Heart right ventricle (tissue), 16 donors: ENCODE measurements at places on chromosomes 4 and X. TPM values are rescaled to one million over a fixed set of nuclear protein-coding genes. Genes with fewer than 3 reads are reported as not detected.
A peak's percentile ranks its signal among the peaks of the same experiment; 100 is the strongest.

DNA sequence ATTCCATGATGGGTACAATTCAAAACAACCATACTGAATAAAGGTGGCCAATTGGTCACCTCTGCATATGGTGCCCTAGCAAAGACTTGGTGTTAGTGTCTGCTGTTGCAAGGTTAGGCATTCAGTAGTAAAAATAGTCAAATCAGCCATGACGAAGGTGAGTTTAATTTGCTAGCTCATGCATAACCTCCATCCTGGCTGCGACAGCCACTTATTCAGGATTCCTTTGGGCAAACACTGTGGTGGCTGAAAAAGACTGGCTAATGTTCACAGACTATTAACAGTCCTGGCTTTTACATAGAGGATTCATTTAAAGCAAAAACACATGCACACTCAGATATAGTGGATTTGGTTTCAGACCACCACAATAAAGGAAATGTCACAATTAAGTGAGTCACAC lies 34.8 kb upstream of the MAP9 start:
- H3K27ac ChIP-seq = no peak overlapping the region
- no peak overlapping the region for H3K4me3 ChIP-seq
- no peaks in the 10 kb centered on the region for H3K36me3 ChIP-seq
- DNase-seq = no peak
- no peaks in the 10 kb centered on the region for H3K27me3 ChIP-seq
- H3K4me1 ChIP-seq = no peaks in the 10 kb centered on the region

DNA sequence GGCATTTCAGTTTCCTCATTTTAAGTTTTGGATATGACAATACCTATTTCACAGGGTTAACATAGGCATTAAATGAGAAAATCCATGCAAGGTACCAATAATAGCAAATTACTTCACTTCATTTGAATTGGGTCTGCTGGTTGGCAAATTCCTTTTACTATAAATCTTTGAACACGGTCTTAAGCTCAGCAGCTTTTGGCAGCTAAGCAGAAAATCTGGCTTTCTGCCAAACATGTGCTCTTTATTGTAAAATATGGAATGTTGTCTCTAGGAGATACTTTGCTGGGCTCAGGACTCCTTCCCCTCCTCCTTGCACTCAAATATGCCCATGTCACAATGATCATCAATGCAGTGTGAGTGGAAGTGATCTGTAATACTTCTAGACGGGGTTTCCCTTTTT lies 16.8 kb upstream of the DMP1 start:
- H3K27me3 ChIP-seq = no peaks in the 10 kb centered on the region
- no peak overlapping the region for H3K4me3 ChIP-seq
- peak; percentile 8 for DNase-seq
- no peaks in the 10 kb centered on the region for H3K4me1 ChIP-seq
- H3K36me3 ChIP-seq = no peaks in the 10 kb centered on the region
- H3K27ac ChIP-seq = no peak overlapping the region

DNA sequence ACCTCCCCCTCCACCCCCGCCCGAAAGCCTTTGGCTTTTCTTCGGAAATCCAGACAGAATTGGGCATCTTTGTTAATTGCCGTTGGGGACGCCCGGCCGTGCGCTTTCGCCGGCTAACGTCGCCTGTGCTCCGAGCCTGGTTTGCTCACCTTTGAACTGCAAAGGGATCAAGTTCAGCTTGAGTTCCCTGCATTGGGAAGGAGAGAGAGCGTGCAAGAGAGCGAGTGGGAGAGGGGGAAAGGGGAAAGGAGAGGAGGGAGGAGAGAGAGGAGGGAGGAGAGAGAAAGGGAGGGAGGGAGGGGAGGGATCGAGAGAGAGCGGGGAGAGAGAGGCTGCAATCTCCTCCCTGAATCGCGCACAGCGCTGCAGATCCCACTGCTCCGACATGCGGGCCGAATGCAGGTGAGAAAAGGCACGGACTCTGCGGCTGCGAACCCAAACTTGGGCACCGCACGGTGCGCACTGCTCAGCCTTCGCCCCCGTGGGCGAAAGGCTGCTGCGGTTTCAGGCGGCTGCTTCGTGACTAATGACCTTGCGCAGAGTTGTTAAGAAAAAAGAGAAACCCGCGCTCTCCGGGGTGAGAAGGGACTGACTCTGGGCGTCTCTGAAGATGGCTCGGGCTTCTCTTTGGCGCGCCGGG lies at the start of gene PCDH7:
Gene PCDH7 (plus strand): TSS at position 349 of the 640 bp plus-strand sequence. CDS start 1,054 bp downstream, outside the sequence.
- H3K27ac ChIP-seq = peak within 1 kb of the TSS; percentile 84
- H3K27me3 ChIP-seq = peaks cover 30% of the 10 kb centered on the region
- H3K4me3 ChIP-seq = peak within 1 kb of the TSS; percentile 65
- no peaks in the 10 kb centered on the region for H3K4me1 ChIP-seq
- no peaks in the 10 kb centered on the region for H3K36me3 ChIP-seq

GRCh38 chr4:37447886-37448285 lies 203.3 kb downstream of the NWD2 start:
- no peak for DNase-seq
- H3K27me3 ChIP-seq = peaks cover 47% of the 10 kb centered on the region
- no peak overlapping the region for H3K27ac ChIP-seq
- no peaks in the 10 kb centered on the region for H3K36me3 ChIP-seq

GRCh38 chr4:109703664-109704361 lies 568 bp upstream of the CASP6 start:
- no peak for DNase-seq
- peak overlapping the region; percentile 95 for H3K4me3 ChIP-seq
- no peaks in the 10 kb centered on the region for H3K27me3 ChIP-seq
- no peaks in the 10 kb centered on the region for H3K36me3 ChIP-seq

DNA sequence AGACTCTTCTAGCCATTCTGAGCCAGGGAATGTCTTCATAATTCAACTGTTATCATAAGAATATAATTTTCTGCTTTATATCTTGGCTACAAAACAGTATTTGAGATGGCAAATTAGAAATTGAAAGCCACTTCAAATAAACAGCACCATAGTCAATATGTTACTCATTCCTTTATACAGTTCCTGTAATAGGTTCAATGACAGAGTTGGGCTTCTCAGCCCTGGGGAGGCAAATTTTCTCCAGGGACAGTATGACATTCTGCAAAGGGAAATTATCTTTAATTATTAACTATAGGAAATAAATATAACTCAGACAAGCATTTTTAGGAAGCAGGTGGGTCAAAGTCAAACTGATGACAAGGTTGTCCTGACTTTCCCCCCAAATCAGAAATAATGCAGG lies 71.9 kb upstream of the RPS6KA6 start:
- DNase-seq = no peak
- H3K27ac ChIP-seq = no peak overlapping the region
- no peaks in the 10 kb centered on the region for H3K4me1 ChIP-seq
- no peak overlapping the region for H3K4me3 ChIP-seq
- H3K36me3 ChIP-seq = no peaks in the 10 kb centered on the region

DNA sequence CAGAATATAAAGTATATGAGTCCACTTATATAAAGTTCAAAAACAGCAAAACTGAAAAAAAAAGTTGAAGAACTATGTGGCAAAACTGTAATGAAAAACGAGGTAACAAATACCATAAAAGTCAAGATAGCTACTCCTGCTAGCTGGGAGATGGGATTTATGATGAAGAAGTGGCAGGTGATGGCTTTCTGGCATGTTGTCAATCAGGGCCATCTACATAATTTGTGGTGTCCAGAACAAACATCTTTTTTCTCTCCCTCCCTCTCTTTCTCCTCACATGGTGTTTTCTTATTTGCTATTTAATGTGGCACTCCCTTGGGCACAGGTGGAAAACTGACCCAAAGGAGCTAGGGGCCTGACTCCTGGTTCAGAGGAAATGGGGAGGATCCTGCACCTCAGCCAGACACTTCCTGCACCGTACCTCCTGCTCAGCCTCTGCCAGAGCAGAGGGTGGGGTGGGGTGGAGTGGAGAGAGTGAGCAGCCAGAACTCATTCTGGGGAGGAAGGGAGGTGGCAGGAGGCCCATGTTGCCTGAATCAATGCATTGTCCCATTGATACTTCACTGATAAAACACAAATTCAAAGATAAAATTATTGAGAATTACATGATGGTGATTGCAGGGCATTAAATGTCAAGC lies 5.3 kb upstream of the SAP30 start:
- H3K27ac ChIP-seq = no peak overlapping the region
- peaks cover 5% of the 10 kb centered on the region for H3K36me3 ChIP-seq
- H3K4me1 ChIP-seq = no peaks in the 10 kb centered on the region
- no peak overlapping the region for H3K4me3 ChIP-seq

- no peak overlapping the region for H3K27ac ChIP-seq
- no peaks in the 10 kb centered on the region for H3K4me1 ChIP-seq
- no peak for DNase-seq
- no peak overlapping the region for H3K4me3 ChIP-seq
These were observed 72.9 kb downstream of the COMMD8 start for GRCh38 chr4:47390428-47391125.

DNA sequence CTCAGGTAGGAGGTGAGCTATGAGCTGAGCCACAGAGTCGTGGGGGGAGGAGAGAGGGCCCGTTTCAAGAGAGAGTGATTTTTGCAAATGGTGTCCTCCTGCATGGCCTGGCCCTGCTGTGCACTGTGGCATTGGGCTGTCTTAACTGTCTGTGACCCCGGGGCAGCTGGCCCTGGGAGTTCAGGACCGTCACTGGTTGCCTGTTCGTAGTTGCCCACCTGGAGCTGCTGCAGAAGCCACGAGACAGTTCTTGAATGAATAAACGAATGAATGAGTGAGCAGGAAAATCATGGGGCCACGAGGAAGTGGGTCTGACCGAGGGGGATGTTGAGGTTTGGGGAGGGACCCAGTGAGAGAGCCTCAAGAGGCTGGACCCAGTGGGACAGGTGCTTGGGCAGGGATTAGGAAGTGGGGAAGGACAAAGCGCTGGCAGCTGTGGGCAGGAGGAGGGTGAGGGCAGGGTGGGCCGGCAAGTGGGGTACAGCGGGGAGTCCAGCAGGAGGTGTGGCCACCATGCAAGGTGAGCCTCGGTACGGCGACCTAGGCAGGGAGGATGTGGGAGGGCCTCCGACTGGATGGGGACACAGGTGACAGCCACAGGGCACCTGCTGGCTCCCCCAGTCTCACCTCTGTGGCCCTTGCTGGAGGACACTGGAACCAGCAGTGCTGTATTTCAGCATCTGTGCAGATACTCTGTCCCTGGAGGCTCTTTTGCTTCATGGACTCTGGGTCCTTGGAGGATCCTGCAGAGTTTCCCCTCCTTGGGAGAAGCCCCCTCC lies 10.2 kb downstream of the RGS12 start:
- no peak overlapping the region for H3K27ac ChIP-seq
- H3K4me1 ChIP-seq = peaks cover 50% of the 10 kb centered on the region
- no peak for DNase-seq
- no peaks in the 10 kb centered on the region for H3K27me3 ChIP-seq
- no peak overlapping the region for H3K4me3 ChIP-seq
- no peaks in the 10 kb centered on the region for H3K36me3 ChIP-seq

DNA sequence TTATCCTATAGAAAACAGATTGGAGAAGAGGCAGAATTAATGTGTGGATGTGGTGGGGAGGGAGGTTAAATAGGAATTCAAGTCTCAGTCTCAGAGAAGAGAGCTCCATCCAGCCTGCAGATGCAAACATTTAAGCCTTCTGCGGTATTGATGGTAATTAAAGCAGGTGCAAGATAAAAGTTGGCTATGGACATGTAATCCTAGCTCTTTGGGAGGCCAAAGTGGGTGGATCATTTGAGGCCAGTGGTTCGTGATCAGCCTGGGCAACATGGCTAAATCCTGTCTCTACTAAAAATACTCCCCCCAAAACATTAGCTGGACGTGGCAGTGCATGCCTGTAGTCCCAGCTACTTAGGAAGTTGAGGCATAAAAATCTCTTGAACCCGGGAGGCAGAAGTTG lies 332.7 kb downstream of the PABPC4L start:
- no peaks in the 10 kb centered on the region for H3K27me3 ChIP-seq
- H3K4me3 ChIP-seq = no peak overlapping the region
- no peaks in the 10 kb centered on the region for H3K4me1 ChIP-seq
- no peak overlapping the region for H3K27ac ChIP-seq
- H3K36me3 ChIP-seq = no peaks in the 10 kb centered on the region

- H3K4me1 ChIP-seq = no peaks in the 10 kb centered on the region
- H3K36me3 ChIP-seq = no peaks in the 10 kb centered on the region
- H3K4me3 ChIP-seq = no peak overlapping the region
- no peaks in the 10 kb centered on the region for H3K27me3 ChIP-seq
- no peak for DNase-seq
- H3K27ac ChIP-seq = no peak overlapping the region
These were observed 31.6 kb upstream of the RPS6KA6 start for GRCh38 chrX:84219551-84219950.

DNA sequence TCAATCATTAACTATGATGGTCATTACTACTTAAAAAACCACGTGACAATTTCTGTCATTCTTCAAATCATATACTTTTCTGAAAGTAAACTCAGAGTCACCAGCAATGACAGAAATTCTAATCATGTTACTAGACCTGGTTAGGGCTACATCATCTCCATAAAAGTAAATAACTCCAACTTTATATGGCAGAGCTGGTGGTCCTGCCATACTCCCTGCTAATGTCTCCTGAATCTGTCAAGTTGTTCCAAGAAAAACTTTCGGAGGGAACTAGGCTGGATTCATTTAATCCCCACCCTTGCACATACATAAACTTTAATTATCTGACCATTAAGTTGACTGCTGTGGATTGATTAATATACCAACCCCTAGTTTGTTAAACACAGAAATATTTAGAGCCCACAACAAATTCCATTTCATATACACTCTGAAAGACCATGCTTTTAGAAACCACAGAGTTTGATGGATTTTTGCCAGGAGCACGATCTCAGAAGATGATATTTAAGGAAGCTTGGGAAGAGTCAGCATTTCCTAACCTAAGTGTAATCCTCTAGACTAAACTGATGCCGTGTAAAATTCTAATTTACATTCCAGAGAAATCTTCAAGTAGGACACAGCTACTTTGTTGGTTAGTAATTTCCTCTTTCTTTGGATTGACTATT lies 577.0 kb downstream of the FAT4 start:
- H3K27me3 ChIP-seq = no peaks in the 10 kb centered on the region
- DNase-seq = no peak
- H3K36me3 ChIP-seq = no peaks in the 10 kb centered on the region
- no peak overlapping the region for H3K27ac ChIP-seq

DNA sequence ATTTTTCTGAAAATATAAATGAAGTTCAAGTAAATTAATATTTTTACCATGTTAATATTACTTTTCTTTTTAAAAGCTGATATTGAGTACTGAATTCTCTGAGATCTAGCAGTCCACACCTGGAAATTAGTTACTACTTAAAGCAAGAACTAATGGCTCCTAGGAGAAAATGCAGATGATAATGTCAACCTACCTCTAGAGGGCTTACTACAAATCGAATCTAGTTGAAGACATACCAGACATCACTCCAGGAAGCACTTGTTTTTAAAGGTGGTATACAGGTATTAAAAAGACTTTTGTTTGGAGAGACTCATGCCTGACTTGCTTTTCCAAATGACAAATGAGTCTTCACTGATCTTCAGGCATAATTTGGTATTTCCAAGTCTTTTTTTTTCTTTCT lies 516.4 kb upstream of the BOD1L1 start:
- H3K27me3 ChIP-seq = no peaks in the 10 kb centered on the region
- no peak overlapping the region for H3K4me3 ChIP-seq
- H3K36me3 ChIP-seq = no peaks in the 10 kb centered on the region

The FABP2 gene
- not detected for total RNA-seq

The EDA gene
- total RNA-seq = 4.8 TPM

The NDP gene
- not detected for total RNA-seq

The ZNF674 gene
- total RNA-seq = 2.7 TPM
